ENCODE measurements at places on chromosomes 12 and 14.

GRCh38 chr14:24377126-24377525, 9.1 kb downstream of the NFATC4 start:
- no peak for DNase-seq

DNA sequence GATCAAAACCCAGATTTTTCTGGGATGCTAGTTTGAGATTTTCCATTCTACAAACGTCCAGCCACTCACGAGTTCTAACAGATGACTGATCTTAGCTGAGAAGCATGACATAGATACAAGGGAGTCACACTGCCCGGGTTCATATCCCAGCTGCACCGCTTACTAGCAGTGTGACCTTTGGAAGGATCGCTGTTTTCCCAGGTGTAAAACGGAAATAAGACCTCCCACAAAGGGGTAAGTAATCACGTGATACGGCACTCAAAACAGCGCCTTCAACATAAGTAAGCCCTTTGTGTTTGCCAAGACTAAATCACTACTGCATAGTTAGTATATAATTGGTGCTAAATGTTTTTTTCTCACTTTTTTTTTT, 624 bp upstream of the PWP1 start:
- no peak for DNase-seq

DNA sequence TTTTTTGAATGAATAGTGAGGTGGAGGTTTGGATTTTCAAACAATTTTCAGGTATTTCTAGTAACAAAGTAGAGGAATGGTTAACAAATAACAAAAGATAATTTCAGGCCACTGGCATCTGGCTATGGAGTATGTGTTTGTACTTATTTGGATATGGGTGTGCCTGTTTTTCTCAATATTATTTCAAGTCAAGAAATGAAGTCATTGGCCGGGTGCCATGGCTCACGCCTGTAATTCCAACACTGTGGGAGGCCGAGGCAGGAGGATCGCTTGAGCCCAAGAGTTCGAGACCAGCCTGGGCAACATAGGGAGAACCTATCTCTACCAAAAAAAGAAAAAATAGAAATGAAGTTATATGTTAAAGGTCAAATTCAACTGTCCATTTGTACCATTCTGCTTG, 13.9 kb downstream of the SLC35E3 start:
- no peak for DNase-seq

GRCh38 chr12:2334689-2335088, 281.9 kb downstream of the CACNA1C start:
- no peak for DNase-seq

- no peak for DNase-seq
These were observed 15.7 kb upstream of the CRY1 start for GRCh38 chr12:107108995-107109508.

DNA sequence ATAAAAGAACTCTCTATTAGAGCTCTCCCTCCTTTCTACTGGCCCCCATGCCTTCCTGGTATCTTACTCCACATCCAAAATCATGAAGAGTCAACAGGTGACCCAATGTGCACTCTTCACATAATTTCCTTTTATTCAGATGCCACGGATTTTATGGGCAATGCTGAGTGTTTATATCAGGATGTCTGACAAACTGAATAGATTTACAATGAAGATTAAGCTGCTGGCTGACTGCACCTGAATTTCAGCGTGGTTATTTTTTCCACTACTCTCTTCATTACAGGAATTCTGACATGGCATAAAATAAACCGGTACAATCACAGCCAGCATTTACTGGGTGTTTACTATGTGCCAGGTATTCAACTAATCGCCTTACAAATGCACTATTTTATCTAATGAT, 29.4 kb upstream of the CERS5 start:
- no peak for DNase-seq

DNA sequence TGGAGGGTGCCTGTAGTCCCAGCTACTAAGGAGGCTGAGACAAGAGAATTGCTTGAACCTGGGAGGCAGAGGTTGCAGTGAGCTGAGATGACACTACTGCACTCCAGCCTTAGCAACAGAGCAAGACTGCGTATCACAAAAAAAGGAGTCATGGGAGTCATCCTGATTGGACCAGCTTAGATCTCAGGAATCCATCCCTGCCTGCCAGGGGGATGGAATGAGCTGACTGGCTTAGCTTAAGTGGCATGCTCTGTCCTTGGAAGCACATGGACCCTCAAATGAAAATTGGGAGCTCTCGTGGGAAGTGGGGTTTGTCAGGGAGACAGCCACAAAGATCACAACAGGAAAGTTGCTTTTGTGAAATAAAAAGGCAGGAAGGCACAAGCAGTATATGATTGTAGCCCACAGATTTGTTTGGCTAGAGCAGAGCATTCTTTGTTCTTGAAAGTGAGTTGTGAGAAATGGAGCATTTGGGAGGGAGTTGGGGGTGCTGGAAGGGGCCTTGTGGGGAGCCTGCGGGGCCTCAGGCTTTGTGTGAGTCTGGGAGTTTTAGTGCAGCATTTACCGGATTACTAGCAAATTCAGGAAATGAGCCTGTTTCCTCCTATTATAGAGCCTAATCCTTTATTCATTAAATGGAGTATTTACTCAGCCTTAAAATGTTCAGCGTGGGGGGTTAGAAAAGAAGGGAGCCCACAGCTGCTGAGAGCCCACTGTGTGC, 30.7 kb downstream of the DGLUCY start:
- DNase-seq = no peak
